T-helper 9 cell (primary cell): ENCODE measurements at places on chromosomes 6 and 20.

GRCh38 chr20:48682529-48683363, 145.1 kb downstream of the PREX1 start:
- DNase-seq, result no peak

DNA sequence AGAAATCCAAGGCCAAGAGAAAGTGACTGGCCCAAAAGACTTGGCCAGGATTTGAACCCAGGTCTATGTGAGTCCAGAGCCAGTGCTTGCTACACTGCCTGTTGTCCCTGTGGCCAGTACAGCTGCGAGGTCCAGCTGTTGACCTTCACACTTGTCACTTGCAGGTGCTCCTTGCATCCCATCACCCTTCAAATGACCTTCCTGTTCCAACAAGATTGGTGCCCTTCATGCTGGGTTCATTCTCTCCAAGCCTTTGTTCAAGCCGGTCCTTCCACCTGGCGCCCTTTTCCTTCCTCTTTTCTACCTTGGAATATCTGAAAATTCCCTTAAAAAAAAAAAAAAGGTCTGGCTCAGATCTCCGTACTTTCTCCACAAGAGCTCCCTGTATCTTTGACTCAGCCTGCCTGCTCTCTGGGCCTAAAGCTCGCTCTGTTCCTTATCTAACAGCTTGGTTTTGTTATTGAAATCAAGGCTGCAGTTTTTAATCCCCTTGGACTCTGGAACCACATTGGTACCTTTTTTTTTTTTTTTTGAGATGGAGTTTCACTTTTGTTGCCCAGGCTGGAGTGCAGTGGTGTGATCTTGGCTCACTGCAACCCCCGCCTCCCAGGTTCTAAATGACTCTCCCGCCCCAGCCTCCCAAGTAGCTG, 22.2 kb upstream of the MRPS18A start:
- DNase-seq, result no peak

DNA sequence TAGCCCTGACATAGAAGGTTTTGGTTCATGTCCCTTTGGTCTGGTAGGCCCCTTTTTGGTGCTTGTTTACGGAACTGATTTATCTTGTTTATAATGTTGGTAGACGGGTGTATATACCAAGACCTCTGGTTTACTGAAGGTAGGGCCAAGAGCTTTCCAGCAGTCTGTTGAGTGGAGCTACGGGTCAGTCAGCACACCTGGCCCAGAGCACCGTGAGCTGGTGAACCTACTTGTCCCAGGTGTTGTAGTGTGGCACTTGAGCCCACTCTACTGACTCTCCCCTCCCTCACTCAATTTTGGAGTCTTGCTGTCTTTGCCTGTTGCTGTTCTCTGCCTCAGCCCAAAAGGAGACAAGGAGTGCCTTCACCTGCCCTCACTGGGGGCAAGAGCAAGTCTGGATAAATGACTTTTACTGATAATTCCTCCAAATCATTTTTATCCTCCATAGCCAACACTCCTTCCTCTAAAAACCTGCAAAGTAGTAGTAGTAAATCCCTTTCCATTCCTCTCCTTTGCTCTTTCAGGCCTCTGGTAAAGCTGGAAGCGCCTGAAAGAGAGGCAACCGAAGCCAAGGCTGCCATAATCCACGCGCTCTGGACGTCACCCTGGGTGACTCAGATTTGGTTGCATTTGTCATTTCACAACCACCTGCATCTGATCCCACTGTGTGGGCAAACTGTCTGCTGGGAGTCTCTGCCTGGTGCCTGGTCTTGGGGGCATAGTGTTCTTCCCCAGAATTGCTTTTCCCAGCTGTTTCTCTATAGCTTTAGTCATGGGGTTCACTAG, 22.2 kb downstream of the RREB1 start:
- no peak for DNase-seq

DNA sequence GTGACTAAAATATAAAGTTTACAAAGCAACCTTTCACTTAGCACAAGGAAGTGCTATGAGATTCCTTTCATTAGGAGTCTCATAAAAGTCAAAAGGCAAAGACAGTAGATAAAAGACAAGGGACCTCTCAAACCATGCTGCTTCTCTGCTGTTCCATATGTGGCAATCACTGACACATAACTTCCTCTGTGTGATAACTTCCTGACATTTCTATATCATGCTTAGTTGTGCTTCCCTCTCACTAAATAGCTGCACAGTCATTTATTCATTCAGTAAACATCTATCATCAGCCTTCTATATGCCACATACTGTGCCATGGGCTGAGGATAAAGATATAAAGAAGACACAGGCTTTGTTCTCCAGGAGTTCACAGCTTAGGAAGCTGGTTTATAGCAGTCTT, 214.8 kb upstream of the GRIK2 start:
- DNase-seq, result no peak
